Activated CD8-positive, alpha-beta memory T cell treated with anti-CD3 and anti-CD28 coated beads for 4 hours (primary cell): ENCODE measurements at places on chromosomes 16 and 17.

DNA sequence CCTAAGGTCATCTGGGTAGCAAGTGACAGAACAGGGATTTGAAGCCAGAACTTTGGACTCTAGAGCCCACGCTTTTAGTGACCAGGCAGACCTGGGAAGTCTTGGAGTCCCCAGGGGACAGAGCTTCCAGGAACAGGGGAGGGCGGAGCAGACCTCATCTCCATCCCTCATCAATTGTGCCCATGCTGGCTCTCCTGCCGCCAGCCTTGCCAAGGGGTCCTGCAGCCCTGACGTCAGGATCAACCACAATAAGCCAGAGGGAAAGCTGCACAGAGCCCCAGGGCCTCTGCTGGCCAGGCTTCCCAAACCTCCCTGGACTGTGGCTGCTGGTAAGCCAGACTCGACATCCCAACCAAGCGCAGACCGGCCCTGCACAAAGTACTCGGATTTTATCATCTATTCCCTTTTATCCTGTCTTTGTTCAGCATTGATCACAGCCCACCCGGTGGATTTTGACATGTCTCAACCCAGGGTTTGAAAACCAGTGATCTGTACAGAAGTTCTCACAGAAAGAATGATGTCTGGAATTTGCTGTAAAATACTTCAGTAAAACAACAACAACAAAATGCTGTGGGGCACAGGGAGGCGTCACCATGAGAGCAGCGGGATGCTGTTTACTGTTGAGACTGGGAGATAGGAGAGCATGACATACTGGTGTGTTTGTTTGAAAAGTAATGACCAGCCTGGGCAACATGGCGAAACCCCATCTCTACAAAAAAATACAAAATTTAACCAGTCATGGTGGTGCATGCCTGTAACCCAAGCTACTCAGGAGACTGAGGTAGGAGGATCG is 11.8 kb downstream of the C16orf74 start:
- no peak for DNase-seq

DNA sequence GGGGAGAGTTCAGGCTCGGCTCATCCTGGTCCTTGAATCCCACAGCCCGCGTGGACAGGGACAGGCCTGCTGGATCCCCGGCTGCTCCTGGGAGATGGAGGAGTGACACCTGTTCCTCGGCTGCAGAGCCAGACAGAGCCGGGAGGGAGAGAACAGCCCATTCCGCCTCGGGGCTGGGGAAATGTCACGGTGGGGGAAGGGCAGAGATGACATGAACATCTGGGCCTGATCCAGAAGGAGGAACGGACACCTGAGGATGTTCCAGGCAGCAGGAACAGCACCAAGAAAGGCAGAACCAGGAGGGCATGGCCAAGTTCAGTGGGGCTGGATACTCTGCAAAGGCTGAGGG is 2.1 kb downstream of the ZNF764 start:
- DNase-seq = no peak

DNA sequence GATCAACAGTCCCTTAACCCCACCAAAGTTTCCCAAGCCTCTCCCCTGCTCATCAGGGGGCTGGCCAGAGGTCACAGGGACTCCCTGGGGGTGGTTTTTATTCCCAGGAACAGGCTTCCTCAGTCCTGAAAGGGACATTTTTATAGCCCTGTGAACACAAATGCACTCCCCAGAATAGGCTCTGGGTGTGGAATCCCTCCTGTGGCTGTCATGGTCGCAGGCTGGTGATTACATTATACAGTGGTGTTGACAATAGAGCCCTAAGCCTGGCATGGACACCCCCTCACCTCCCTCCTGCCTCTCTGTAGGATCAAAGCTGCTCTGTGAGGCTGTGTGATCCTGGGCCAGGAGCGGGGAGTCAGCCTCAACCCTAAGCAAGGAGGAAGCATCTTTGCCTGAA is 1.4 kb upstream of the CA4 start:
- DNase-seq = no peak

DNA sequence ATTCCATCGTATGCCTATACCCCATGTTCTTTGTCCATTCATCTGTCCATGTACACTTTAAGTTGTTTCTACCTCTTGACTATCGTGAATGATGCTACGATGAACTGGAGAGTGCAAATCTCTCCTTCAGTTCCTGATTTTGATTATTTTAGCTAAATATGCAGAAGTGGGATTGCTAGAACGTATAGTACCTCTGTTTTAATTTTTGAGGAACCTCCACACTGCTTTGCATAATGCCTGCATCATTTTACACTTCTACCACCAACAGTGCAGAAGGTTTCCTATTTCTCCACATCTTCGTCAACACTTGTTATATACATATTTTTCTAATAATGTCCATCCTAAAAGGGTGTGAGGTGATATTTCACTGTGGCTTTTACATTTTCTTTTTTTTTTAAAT is 43.9 kb downstream of the SDR42E1 start:
- no peak for DNase-seq

DNA sequence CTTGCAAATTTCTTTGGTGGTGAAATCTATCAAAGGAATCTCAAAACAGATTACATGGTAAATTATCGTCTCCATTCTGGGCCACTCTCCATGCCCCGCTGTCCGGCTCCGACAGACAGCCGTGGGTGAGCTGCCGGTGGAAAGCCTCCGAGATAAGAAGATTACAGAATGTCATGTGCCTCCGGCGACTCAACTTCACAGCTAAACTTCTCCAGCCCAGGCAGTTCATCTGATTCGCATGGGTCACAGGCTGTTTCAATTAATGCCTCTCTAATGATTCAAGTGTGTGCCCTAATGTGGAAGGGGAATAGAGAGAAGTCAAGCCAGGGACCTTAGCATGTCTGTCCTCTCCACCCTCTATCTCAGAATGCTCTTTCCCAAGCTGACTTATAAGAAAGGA is 520.8 kb upstream of the ZFHX3 start:
- no peak for DNase-seq

- DNase-seq = no peak
Observed at GRCh38 chr17:40447148-40447644, 3.9 kb downstream of the IGFBP4 start.

GRCh38 chr17:81480140-81481072 is 32.2 kb downstream of the ACTG1 start:
- no peak for DNase-seq

- DNase-seq = no peak
Observed at GRCh38 chr17:12269751-12270150, 249.1 kb downstream of the MAP2K4 start.

- no peak for DNase-seq
Observed at GRCh38 chr16:86070484-86070883, 171.5 kb downstream of the IRF8 start.

DNA sequence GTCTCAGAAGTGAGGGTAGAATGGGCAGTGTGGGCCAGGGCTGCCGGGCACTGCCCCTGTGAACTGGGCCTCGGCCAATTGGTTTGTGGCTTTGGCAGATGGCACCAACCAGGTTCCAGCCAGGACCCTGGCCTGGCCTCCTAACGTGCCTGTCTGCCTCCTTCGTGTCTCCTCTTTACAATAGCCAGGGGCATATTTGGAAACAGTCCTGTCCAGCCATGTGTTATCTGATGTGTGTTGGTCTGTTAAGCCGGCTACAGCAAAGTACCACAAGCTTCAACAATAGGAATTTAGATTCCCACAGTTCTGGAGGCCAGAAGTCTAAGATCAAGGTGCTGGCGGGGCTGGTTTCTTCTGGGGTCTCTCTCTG is 14.6 kb downstream of the CRISPLD2 start:
- DNase-seq = no peak

DNA sequence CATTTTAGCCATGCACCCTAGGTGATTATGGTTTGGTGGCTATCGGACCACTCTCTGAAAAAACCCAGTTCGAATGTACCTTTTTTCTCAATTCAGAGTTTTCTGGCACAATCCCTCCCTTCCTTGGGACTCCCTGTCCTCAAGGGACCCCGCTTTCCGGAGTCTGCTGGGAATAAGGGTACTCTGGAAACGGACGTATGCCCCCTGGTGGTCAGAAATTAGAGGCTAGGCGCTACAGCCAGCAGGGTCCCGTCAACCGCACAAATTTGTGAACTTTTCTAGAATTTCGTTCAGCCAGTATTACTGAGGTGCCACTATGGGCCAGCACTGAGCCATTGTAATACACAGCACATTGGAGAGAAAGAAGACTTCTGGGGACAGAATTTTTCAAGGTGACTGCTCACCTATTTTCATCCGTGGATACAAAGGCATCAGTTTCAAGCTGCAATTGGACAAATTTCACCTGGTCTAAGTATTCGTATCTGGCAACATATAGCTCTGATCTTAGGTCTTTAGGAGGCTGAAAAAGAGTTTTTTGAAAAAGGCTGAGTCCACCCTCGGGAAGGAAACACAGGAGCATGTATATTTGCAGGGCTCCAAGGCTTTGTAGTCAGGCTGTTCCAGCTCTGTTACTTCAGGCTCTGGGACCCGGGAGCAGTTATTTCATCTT is 27.1 kb upstream of the CRYBA1 start:
- peak; percentile 48 for DNase-seq

DNA sequence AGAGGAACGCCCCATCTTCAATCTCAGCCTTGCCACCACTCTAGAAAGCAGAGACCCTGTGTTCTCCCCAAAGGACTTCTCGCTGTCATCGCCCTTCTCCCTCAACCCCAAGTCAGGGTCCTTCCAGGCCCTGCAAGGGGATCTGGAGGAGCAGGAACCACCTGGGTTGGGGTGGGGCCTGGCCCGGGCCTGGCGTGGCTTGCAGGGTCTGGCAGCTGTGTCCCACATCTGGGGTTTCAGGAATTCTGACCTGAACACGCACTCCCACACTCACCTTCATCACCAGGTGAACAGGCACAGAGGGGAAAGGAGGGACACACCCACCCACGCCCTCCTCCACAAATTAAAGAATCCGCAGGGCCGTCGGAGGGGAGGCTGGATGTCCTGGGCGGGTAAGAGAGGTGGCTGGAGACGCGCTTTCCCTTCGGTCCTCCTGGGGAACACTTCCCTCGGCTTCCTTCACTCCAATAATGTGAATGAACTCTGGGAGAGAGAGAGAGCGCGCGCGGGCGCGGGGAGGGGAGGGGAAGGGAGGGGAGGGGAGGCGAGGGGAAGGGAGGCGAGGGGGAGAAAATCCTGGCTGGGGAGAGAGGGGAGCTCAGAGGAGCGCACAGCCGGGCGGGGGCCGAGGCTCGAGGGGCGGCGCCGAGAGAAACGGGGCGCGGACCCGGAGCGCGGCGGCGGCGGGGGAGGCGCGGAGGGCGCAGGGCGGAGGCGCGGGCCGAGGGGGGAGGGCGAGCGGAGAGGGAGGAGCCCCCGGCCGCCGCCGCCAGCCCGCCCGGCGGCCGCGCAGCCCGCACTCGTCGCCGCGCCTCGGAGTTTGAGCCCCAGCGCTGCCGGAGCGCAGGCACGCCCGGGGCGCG is at the start of gene CACNG4:
TSS of gene CACNG4 (plus strand) at position 799 of the 863 bp plus-strand sequence. CDS start 205 bp downstream, outside the sequence.
- no peak for DNase-seq

- no peak for DNase-seq
Observed at GRCh38 chr17:49224198-49224996, 6.2 kb downstream of the PHOSPHO1 start.

DNA sequence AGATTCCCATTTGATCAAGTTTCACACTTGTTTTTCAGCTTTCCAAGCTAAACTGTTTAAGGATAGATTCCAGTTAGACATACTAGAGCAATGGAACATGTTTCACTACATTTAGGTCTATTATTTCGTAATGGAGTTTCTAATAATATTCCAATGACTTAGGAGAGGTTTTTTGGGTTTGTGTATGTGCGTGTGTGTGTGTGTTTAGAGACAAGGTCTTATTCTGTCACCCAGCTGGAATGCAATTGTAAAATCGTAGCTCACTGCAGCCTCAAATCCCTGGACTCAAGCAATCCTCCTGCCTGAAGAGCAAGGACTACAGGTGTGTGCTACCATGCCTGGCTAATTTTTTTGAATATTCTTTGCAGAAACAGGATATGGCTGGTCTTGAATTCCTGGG is 426.3 kb downstream of the ZFHX3 start:
- DNase-seq = no peak

- DNase-seq = no peak
Observed at GRCh38 chr17:58532555-58532951, 18.1 kb upstream of the MTMR4 start.

DNA sequence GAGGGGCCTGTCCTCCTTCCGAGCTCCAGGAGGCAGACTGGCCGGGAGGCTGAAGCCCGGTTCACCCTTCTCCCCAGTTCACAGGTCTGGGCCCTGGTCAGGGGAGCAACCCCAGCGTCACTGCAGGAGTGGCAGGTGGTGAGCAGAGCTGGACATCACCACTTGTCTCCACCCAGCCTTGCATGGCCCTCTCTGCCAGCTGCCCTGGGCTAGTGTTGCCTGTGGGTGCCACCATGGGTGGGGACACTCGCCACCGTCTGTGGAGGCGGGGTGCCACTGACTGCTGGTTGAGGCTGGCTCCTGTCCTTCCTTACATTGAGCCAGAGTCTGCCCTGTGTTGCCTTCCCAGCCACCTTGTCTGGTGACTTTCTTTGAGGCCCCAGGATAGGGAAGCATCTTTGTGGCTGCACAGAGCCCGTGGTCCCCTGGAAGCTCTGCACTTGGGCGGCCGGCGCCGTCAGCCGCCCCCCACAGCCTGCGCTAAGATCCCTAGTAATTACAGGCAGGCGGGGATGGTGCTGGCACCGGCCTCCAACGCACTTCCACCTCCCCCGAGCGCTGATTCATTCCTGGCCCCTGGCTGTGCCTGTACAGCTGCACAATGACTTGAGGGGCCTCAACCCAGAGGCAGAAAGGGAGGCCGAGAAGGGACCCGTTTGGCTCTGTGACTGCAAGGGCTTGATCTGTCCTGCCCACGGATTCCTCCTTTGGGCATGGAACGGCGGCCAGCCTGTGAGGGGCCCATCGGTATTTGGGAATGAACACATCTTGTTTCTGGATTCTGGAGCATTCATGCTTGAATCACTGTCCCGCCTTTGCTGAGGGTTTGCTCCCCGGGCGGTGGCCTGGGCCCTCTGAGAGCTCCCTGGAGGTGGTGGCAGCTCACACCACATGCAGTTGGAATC is 5.2 kb downstream of the BAIAP2 start:
- DNase-seq = no peak

GRCh38 chr17:78151514-78152008 is 5.4 kb downstream of the C17orf99 start:
- no peak for DNase-seq

DNA sequence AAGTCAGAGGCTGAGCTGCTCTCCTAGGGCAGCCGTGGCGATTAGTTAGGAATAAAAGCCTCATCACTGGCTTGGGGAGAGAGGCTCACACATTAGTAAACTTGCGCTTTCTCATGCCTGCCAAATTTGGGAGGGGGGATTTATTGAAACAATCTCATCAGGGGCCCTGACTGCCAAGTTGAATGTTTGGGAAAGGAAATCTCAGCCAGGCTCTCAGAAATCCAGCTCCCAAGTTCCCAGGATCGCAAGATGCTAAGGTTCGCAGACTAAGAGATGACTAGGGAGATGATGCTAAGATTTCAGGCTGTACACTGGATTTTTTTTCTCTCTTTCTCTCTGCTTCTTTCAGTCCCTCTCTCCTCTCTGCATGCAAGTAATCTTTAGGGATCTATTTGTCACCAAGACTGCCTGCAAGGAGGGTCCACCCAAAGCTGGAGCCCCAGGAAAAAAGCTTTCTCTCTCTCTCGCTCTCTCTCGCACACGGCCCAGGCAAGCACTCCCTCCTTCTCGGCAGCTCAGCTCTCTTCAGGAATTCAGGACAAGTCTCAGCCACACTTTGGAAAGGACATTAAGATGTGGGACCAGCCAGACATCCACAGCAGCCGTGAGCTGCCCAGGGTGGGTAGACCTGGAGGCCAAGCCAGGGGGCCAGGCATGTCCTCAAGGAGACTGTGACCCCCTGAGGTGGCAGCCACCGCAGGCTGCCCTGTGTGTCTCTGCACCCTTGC is 1.4 kb downstream of the GPR139 start:
- no peak for DNase-seq

GRCh38 chr17:16477255-16477654 is 14.7 kb downstream of the LRRC75A start:
- DNase-seq = no peak
